Dermis microvascular lymphatic vessel endothelial cell (primary cell): ENCODE measurements at places on chromosomes 4 and X. TPM values are rescaled to one million over a fixed set of nuclear protein-coding genes. Genes with fewer than 3 reads are reported as not detected.

GRCh38 chrX:69813677-69814076 is 197.8 kb downstream of the EDA start:
- DNase-seq, result no peak

- no peak for DNase-seq
Observed at GRCh38 chrX:45667666-45668065, 467.0 kb upstream of the DIPK2B start.

DNA sequence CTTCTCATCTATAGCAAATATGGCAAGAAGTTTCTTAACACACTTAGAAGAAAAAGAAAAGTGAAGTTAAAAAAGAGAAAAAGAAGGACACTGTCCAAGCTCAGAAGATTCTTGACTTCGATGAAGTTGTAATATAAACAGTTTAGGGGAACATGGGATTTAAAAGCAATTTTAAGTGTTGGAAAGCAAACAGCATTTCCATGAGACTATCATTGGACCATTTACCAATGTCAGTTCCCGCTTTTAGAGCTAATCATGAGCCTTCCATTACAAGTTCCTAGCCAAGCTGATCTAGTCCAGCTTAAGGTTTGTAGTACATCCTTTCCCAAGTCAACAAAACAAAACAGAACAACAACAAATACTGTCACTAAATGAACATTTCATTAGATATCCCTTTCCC is 45.1 kb upstream of the FGF2 start:
- DNase-seq, result no peak

DNA sequence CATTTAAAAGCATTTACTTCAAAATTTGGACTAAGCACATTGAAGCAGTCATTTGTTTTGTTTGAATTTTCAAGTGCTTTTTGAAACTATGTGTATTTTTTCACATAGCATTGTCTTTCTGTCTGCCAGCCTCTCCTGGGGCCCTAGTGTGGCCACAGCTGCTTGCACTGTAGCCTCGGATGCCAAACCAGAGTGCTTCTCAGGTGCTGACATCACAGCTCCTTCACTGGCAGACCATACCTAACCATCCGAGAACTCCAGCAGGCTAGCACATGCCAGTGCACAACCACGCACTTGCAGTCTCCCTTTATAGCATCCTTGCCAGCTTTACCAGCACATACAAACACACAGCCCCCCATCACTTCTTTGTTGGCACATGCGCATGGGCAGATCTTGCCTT is 1019.7 kb downstream of the STPG2 start:
- DNase-seq, result no peak

DNA sequence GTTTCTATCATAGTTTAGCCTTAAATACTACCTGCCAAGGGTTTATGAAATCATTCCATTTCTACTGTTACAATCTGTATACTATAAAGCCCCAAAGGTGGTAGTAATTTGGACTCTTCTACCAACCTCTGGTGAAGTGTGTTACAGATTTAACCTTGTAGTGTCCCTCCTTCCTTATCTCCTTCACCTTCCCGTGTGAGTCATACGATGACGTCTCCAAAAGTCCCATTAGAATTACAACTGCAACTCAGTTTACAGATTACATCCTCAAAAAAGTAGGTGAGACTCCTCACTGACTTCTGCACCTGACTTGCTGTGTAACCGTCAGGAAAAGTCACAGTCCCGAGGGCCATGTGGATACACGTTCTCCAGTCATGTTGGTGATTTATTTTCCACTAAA is 219.0 kb downstream of the DCTD start:
- DNase-seq, result peak; percentile 17

DNA sequence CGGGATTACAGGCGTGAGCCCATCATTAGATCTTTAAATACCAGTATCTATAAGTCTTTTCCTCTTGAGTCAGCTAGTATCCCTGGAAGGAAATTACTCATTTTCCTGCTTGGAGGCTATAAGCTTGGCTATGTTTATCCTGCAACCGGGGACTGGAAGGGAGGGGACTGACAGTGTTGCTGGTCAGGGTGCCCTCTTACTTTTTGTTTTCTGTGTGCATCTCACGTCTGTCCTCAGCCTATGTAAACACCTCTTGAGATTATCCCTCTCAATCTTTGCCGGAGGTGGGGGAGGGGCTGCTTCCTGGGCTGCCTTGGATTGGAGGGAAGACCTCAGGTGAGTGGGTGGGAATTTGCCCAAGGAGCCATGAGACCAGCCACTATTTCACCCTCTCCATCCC is 37.0 kb downstream of the HTT start:
- DNase-seq, result no peak

DNA sequence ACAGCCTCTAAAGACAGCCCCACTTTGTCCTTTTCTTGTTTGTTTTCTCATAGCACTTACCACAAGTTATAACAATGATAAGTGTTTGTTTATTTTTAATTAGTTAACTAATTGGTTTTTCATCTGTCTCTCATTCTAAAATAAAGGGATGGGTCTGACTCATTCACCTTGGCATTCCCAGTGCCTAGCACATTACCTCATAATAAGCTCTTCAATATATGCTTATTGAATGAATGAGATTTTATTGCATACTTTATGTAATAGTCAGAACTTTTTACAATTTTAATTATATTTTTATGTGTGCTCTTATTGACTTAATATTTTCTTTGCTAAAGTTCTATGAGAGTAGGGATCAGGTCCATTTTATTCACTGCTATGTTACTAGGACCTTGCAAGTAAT is 22.8 kb upstream of the PRKG2 start:
- no peak for DNase-seq

- no peak for DNase-seq
Observed at GRCh38 chrX:72110051-72110875, 21.5 kb downstream of the RTL5 start.

DNA sequence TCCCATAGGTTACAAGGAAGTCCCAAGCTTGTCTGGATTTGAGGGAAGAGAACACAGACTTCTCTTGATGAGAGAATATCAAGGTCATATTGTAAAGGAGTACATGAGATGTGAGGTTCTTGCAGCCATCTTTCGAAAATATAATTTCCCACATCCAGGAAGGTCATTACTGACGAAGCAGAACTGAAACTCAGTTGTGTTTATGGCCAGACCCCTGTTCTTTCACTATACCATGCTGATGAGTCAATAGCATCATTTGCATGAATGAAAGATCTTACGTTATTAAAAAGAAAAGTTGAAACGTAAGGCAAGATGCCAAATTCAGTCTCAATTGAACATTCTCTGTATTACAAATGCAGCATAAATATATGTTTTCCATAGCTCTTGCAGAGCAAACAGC is 14.2 kb upstream of the CCDC149 start:
- no peak for DNase-seq

GRCh38 chr4:89134775-89135319 is 23.5 kb downstream of the TIGD2 start:
- DNase-seq, result peak; percentile 3

- peak; percentile 37 for DNase-seq
Observed at GRCh38 chr4:185524888-185525863, 10.1 kb downstream of the PDLIM3 start.

GRCh38 chr4:41069838-41070237 is 144.5 kb downstream of the APBB2 start:
- no peak for DNase-seq

DNA sequence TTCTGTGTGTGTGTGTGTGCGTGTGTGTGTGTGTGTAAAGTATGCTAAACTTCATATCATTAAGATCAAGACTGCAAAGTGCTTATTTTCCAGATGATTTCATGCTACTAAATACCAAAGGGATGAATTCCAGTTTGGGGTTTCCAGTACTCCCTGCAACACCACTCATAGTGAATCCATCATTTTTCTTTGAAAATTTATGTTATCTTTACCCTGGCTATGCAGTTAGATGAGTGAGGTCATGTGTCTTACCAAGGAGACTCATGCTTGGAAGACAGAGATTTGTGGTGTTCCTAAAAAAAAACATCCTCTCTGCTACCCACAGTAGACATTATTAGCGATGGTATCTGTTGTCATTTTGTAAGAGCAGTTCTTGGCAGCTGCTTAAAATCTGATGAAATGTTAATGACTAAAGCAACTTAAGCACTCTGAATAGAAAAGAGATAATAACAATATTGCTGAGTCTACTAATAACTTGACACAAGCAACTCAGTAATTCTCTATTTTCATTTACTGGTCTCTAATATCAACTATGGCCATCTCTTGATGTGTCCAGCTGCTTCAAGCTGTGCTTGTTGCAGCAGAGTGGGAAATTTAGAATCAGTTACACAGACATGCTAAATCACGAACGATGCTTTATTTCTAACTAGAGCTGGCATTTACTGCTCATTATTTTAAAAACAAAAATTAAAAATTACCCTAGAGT is 1953.0 kb upstream of the IGFBP7 start:
- DNase-seq, result no peak

- no peak for DNase-seq
Observed at GRCh38 chr4:155618183-155618838, 48.3 kb upstream of the GUCY1A1 start.

DNA sequence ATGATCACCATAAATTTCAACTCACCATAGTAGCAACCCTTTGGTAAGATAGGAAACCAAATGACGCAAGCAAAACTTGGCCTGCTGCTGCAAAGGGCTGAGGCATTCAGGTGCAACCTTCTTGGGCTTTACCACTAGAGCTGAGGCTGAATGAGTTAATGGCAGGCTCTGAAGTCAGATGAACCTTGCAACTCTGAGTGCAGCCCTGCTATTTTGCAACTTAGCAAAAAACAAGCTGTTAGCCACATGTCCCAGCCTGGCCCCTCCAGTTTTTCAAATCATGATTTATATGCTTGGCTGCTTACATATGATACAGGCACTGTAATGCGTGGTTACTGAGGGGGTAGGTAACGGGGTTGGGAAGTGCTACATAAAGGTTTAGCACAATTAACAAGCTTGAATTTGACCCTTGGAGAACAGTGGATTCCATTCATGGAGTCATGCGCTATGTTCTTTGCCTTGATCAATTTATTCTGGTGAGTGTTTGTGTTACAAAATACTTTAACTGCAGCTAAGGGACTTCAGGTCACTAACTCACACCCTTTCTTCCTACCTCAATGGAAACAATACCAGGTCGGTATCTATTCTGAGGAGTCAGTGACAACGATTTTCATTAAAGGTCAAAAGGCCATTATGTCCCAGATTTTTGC is 80.5 kb upstream of the PPARGC1A start:
- DNase-seq, result no peak

GRCh38 chr4:77599378-77599777 is 6.2 kb upstream of the CXCL13 start:
- peak; percentile 7 for DNase-seq

DNA sequence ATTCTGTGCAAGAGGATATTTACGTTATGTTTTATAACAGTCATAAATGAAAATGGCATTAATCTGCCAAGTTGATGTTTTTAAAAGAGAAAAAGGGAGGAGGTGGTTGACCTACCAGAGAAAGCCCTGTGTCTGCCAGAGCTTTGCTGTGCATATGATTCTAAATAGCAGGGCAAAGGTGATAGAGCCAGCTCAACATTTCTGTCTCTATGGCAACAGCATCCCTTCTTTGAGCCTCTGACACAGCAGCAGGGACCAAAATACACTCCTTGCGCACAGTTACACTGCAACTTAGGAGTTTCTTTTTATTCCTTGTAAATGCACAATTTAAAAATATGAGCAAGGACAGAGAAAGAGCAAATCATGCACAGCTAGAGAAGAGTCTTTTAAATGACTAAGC is 133.3 kb upstream of the RAI2 start:
- no peak for DNase-seq

- DNase-seq, result no peak
Observed at GRCh38 chr4:124085561-124086180, 626.9 kb downstream of the ANKRD50 start.

DNA sequence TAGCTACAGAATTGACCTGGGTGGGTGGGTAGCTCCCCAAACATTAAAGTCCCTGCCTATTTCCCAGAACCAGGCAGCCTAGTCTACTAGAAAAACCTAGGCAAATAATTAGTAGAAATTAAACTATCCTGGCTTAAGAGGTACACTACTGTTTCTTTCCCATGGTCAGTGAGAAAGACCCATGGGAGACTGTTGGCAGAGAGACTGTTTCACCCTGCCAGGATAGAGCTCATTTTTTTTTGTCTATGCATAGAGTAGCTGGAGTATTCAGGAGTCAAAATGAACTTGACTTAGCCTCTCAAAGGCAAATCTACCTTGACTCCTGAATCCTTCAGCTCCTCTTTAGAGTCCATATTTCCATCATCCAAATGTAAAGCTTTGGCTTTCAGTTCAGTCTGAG is 107.0 kb upstream of the AR start:
- DNase-seq, result no peak

- no peak for DNase-seq
Observed at GRCh38 chr4:143486314-143486713, 27.2 kb upstream of the SMARCA5 start.

DNA sequence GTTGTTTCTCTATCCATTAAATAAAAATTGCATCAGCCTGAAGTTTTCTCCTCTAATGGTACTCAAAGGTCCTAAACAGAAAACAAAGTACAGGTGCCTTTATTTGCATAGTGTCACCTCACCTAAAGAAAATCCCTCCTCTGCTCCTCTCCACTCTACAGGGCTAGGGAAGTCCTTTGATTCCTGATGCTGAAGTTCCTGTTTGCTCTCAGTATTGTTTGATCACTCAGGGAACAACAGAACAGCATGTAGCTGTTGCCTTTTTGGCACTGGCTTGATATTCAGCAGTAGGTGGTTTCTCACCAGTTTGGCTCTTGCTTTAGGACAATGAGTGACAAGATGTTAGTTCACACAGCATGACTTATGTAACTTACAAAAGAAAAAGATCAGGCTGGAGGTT is 156.2 kb upstream of the SLC7A11 start:
- DNase-seq, result peak; percentile 79

DNA sequence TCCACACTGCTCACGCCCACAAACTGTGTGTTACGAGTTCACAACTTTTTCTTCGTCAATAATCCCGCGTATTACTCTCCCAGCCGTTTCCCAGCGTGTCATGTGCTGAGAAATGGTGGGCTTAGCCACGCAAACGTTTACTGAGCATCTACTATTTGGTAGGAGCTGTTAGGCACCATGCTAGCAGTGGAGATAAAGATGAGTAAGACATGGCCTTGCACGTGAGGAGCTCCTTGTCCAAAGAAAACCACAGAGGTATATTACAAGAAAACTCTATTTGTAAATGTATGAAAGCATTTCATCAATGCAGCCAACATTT is 821 bp upstream of the TMEM128 start:
- DNase-seq, result no peak

- DNase-seq, result no peak
Observed at GRCh38 chrX:32155044-32155638, 1056.2 kb downstream of the DMD start.

DNA sequence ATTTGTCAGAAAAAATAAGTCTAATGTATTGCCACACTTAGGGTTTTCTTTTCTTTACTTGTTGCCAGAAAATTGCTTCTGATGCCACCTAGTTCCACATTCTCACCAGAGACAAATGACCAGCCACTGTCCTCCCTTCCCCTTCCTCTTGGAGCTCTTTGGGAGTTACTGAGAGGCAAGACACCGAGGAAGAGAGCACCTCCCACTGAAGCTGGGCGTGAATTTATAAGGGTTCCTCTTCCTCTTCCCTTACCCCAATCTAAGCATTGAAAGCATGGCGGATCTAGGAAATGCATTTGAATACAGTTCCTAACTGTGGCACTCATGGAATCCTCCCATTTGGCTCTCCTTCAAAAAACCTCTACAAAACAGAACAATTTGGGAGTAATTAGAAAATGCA is 30.0 kb downstream of the ANXA3 start:
- DNase-seq, result no peak

Gene KIAA1210
- not detected in 2 replicates for total RNA-seq

Gene SPOCK3
- total RNA-seq, result not detected in 2 replicates

Gene NEIL3
- 2.3 and 3.9 TPM in 2 replicates for total RNA-seq

Gene HSFX1
- total RNA-seq, result 0.26 and 0.63 TPM in 2 replicates

Gene SMARCA5
- 41.3 and 49.8 TPM in 2 replicates for total RNA-seq

Gene TAF7L
- 0.13 TPM in 1 of 2 replicates, not detected in the other for total RNA-seq

Gene UGT2B7
- not detected in 2 replicates for total RNA-seq

Gene PAPSS1
- 41.8 and 51.6 TPM in 2 replicates for total RNA-seq

Gene HTN1
- total RNA-seq, result 0.26 TPM in 1 of 2 replicates, not detected in the other

Gene CT45A10
- total RNA-seq, result not detected in 2 replicates
